ENCODE measurements at places on chromosomes 11 and 22.
A peak's percentile ranks its signal among the peaks of the same experiment; 100 is the strongest.

- DNase-seq: no peak
Observed at GRCh38 chr11:27532652-27533325, 26.2 kb upstream of the LIN7C start.

DNA sequence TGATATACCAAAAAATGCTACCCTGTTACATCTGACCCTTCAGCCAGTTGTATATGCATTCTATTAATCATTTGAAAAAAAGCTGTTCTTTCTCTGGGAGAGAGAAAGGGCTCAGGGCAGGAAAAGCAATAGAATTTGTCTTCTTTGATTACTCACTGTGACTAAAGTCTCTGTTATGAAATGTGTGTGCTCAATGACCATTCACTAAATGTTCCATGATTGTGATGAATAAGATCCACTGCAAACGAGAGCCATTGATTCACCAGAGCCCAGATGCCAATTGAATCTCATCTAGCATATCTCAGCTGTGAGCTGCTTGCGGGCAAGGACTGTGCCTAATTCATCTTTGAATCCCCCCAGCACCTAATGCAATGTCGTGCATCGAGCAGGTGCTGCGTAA, 184.3 kb downstream of the OPCML start:
- DNase-seq: no peak

DNA sequence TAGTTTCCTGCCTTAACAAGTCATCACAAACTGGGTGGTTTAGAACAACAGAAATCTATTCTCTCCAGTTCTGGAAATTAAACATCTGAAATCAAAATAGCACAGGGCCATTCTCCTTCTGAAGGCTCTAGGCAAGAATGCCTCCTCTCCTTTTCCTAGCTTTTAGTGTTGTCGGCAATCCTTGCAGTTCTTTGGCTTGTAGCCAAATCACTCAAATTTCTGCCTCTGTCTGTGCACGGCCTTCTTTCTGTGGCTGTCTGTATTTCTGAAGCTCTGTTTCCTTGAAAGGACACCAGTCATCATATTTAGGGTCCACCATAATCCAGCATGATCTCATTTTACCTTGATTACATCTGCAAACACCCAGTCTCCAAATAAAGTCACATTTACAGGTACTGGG, 795.5 kb downstream of the METTL15 start:
- DNase-seq: no peak

DNA sequence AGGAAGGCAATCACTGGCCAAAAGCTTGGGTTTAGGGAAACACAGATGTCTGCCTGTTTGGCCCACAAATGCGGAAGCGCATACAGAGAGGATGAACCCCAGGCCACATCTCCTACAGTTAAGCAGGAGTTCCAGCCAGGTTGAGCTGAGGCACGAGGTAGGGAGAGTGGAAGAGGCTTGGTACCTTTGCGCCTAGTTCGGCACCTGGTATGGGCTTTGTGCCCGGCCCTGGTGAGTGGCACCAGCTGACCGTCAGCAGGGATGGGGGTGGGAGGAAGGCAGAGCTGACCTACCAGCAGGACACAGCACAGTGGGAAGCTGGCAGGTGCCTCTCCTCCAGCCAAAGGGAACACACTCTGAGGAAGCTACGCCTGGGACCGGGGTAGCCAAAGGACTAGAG, 57.6 kb downstream of the KCNC1 start:
- no peak for DNase-seq

DNA sequence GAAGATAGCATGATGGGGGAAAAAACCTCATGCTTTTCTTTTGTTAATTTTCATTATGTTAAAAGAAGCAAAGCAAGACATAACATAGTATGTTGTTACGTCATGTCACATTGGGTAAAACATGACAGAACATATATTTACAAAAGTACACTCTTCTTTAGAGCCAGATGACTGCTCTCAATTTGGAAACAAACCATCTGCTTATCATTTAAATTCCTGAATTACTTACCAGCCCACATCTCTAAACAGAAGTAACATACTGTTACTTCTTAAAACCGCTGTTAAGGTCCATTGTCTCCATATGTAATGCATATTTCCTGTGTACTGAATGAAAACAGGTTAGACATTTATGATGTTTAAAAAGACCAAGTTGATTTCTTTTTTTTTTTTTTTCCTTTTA, 100.0 kb downstream of the TMEM135 start:
- DNase-seq: no peak

- no peak for DNase-seq
Observed at GRCh38 chr11:94130298-94131046, 1.8 kb downstream of the PANX1 start.

- DNase-seq: no peak
Observed at GRCh38 chr11:10514202-10514601, 26.8 kb downstream of the RNF141 start.

DNA sequence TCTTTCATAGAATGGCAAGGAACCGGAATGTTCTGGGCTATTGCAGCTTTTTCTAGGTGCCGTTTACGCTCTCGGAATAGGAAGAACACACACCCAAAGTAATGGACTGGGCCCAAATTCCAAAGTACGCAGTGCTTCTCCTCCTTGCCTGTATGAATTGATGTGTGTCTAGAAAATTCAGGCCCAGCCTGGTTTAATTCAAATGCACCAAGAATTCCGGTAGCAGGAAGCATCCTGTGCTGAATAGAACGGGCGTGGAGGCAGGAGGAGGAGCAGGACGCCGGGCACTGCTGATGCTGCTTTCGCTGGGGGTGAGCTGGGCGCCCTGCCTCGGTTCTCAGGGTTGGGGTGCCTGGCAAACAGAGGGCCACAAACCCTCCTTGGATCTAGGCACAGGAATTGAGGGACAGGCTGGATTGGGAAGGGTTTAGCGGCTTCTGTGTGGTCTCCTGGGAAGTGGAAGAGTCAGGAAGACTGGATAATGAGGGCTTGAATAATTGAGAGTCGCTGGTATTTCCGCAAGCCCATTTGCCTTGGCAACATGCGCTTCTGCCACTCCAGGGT, 2.0 kb downstream of the PARVB start:
- no peak for DNase-seq

- no peak for DNase-seq
Observed at GRCh38 chr11:83671289-83671688, 385.1 kb upstream of the CCDC90B start.

DNA sequence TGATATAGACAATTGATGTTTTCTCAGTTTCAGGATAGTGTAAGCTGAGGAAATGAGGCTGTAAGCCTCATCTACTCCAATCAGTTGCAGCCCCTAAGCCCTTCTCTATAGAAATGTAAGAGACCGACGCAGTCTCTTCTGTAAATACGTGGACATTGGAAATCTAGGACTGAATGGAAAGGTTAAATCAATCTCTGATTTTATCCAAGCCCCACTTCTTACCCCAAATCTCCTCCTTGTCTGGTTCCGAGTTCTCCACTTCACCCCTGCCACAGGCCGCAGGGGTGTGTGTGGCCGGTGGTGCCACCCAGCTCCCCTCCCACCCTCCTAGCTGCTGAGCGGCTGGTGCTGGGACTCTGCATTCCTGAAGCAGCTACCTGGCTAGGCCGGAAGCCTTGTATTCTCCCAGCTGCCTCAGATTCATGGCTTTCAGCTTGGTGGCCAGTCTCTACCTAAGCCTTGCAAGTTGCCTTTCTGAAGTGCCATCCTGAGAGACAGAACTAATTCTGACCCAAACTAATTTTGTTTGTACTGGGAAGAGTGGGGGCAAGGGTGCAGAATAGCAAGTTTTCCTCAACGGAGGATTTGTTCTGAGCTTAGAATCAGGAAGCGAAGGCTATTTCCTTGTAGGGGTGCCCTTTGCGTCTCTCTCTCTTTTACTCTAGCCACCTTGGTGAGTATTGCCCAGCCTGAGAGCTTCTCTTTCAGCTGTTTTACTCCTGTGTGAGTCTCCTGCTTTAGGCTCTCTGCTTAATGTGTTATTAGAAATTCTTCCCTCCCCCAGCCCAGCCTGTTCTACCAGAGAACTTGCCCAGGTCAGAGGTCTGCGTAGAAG, 749 bp downstream of the VWA5A start:
- no peak for DNase-seq

DNA sequence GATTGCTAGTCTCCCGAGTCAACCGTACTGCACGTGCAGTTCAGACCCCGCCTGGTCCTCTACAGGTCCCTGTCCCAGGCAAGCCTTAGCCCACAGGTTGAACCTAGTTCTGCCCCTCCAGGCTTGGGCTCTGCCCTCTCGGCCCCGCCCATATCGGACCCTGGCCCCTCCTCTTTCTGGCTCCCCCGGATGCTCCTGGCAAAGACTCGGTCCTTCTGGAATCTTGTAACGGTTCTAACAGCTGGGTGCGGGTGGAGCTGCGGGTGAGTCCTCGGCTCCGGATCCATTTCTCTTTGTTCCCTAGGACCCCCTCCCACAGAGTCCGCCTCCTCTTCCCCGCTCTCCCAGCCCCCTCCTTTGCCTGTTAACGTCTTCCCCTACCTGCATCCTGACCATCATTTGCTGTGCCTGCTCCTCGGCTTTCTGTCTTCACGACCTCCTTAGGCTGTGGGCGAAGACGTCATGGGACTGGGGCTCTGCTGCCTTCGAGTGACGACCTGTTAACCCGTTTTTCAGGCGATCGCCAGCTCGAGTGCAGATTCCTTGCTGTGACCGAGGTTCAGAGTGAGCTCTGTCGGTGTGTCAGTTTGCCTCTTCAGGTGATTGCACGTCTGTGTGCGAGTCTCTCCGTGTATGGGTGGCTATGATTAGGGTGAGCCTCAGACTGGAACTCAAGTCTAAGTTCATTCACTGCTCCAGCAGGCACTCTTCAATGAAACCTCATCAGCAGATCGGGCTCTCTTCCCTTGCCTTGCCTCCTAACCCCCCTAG, at the start of gene DNHD1:
TSS of gene DNHD1 (plus strand) at position 212 of the 771 bp plus-strand sequence. CDS start 936 bp downstream, outside the sequence.
- DNase-seq: no peak

DNA sequence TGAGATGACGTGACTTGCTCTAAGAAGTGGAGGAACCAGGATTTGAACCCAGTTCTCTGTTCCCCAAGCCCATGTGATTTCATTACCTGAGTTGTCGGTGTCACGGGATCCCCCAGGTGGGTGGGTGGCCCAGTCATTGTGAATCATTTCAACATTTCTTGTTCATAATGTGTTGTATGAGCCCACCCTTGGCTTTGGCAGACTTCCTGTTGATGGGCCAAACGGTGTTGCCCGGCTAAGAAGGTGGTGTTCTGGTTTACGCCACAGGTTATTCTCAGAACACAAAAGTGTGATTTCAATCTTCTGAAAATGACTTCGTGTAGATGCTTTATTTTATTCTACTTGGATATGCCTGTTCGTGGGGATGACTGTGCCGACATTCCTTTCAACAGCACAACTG, 21.6 kb upstream of the ST14 start:
- DNase-seq: no peak

- no peak for DNase-seq
Observed at GRCh38 chr22:36315325-36315724, 62.4 kb downstream of the APOL1 start.

GRCh38 chr22:42473484-42474193, 41.4 kb upstream of the NFAM1 start:
- peak; percentile 48 for DNase-seq

DNA sequence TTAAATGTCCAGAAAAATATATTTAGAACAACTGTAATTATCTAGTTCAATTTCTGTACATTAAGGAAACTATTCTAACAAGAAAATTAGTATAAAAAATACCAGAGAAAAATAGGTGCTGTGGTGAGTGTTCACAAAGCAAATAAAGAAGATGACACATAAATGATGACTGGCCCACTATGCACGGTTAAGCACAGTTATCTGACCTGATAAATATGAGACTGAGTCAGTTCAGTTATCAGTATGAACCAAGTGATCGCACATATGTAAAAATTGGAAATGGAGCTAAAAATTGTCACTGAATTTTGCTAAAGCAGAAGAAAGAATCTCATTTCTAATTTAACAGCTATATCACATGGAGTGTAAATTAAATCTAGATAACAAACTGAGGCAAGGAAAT, 18.8 kb upstream of the MAML2 start:
- DNase-seq: no peak

DNA sequence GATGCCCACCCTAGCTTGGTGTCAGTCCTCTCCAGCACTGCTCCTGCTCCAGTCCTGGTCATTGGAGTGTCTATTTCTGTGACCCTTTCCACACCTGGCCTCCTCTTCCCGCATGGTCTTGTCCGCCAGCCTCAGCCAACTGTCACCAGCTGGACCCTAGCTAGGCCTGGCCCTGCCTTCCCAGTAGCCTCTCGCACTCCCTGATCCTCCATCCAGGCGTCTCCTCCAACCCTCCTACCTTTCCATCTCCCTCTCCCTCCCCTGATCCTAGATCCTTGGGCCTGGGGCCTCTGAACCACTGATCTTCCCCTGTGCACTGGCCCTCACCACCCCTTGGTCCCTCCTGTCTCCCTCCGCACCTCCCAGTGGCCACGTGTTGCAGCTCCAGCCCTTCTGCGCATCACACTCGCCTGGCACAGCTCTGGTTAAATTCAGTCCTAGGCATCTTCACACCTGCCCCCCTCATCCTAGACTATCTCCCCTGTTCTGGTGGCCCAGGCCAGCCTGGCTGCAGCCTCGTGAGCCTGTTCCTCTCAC, 9.9 kb downstream of the SYNGR1 start:
- DNase-seq: no peak

GRCh38 chr11:34416766-34417165, 22.0 kb upstream of the CAT start:
- no peak for DNase-seq

GRCh38 chr11:35160902-35161597, 22.1 kb downstream of the CD44 start:
- no peak for DNase-seq

GRCh38 chr11:71330996-71331395, 78.6 kb upstream of the SHANK2 start:
- no peak for DNase-seq

DNA sequence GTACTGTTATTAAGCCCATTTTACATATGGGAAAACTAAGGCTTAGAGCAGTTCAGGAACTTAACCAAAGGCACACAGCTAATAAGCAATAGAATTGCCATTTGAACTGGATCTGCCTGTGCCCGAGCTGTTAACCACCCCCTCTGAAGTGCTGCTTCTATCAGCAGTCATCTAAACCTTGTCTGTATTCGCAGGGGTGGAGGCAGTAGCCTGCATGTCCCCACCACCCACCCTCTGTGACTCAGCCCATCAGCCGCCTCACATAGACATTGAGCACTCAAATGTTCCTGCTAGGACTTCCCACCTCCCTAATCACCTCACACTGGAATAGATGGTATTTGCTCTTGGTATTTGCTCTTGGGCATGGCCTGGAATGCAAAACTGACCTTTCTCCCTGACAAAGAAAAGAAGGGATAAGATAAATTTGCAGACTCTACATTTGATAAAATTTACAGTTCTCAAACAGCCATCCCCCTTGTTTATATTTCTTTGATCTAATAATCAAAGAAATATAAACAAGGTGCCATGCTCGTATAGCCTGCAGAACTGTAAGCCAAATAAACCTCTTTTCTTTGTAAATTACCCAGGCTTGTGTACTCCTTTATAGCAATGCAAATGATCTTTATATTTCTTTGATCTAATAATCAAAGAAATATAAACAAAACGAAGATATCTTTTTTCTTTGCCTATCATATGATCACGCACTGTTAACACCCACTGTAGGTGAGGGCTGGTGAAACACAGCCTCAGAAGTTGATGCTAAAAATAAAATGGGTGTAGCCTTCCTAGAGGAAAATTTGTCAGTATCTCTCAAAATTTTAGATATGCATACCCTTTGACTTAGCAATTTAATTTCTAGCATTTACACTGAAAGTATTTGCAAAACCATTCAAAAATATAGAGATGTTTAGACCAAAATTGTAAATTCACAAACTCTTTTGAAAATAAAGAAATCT, 15.9 kb downstream of the DKK3 start:
- DNase-seq: no peak

Data from CD4-positive, alpha-beta T cell treated with Interleukin-10 for 1 hour (primary cell).